ENCODE measurements at places on chromosomes 3 and 15. TPM values are rescaled to one million over a fixed set of nuclear protein-coding genes. Genes with fewer than 3 reads are reported as not detected.

GRCh38 chr3:10333349-10333650, 12.4 kb upstream of the SEC13 start:
- no peak for DNase-seq

- DNase-seq = no peak
Observed at GRCh38 chr3:152386208-152386607, 117.5 kb downstream of the MBNL1 start.

PODXL2 gene
- total RNA-seq = 38.7 TPM

SLC25A38 gene
- 45.1 TPM for total RNA-seq

CHST13 gene
- total RNA-seq = 2.5 TPM

Measured in H7 (cell line).